ENCODE measurements at places on chromosomes 4 and X. TPM values are rescaled to one million over a fixed set of nuclear protein-coding genes. Genes with fewer than 3 reads are reported as not detected.

Gene S100P
- total RNA-seq, result 85.0 TPM

- H3K36me3 ChIP-seq, result no peaks in the 10 kb centered on the region
- no peak for DNase-seq
- no peaks in the 10 kb centered on the region for H3K27me3 ChIP-seq
- peak overlapping the region; percentile 0 for H3K27ac ChIP-seq
These were observed 118.9 kb upstream of the USP9X start for GRCh38 chrX:40966213-40966820.

- no peaks in the 10 kb centered on the region for H3K4me1 ChIP-seq
- no peak overlapping the region for H3K4me3 ChIP-seq
- DNase-seq, result peak; percentile 85
- H3K36me3 ChIP-seq, result no peaks in the 10 kb centered on the region
- H3K27ac ChIP-seq, result no peak overlapping the region
- no peaks in the 10 kb centered on the region for H3K27me3 ChIP-seq
These were observed 1.9 kb downstream of the BCORL1 start for GRCh38 chrX:129984111-129984958.

- H3K27ac ChIP-seq, result no peak overlapping the region
- no peak for DNase-seq
- peaks cover 64% of the 10 kb centered on the region for H3K36me3 ChIP-seq
- no peaks in the 10 kb centered on the region for H3K27me3 ChIP-seq
- no peak overlapping the region for H3K4me3 ChIP-seq
These were observed 5.0 kb downstream of the PQBP1 start for GRCh38 chrX:48902776-48903175.

- H3K4me3 ChIP-seq, result no peak overlapping the region
- no peaks in the 10 kb centered on the region for H3K36me3 ChIP-seq
- no peaks in the 10 kb centered on the region for H3K4me1 ChIP-seq
These were observed 15.6 kb upstream of the FAM47E start for GRCh38 chr4:76235915-76236314.

GRCh38 chr4:113837397-113837796, 75.9 kb upstream of the CAMK2D start:
- no peaks in the 10 kb centered on the region for H3K27me3 ChIP-seq
- no peak for DNase-seq
- peaks cover 20% of the 10 kb centered on the region for H3K4me1 ChIP-seq
- H3K27ac ChIP-seq, result no peak overlapping the region
- no peaks in the 10 kb centered on the region for H3K36me3 ChIP-seq

Gene FAAH2
- 5.0 TPM for total RNA-seq

DNA sequence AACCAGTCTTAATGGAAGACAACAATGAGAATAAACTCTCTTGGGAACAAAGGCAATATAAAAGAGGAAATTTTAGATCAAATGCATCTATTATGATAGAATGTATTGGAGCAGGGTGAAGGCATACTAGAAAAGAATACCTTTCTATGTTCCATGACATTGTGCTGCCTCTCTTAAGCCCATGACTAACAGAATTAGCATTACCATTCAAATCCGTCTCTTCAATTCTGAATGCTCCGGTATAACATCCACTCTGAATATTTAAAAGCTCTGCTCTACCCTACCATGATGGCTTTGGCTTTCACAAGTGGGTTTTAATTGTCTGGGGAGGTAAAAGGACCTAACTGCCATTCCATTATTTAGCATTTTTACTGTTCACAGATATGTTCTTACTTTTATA, 1878.4 kb downstream of the ARAP2 start:
- H3K4me3 ChIP-seq, result no peak overlapping the region
- no peaks in the 10 kb centered on the region for H3K36me3 ChIP-seq
- no peak for DNase-seq

GRCh38 chr4:150694438-150694837, 112.5 kb downstream of the MAB21L2 start:
- H3K27ac ChIP-seq, result no peak overlapping the region
- DNase-seq, result no peak
- no peaks in the 10 kb centered on the region for H3K27me3 ChIP-seq
- H3K4me3 ChIP-seq, result no peak overlapping the region
- no peaks in the 10 kb centered on the region for H3K36me3 ChIP-seq

Gene CD38
- 38.4 TPM for total RNA-seq

DNA sequence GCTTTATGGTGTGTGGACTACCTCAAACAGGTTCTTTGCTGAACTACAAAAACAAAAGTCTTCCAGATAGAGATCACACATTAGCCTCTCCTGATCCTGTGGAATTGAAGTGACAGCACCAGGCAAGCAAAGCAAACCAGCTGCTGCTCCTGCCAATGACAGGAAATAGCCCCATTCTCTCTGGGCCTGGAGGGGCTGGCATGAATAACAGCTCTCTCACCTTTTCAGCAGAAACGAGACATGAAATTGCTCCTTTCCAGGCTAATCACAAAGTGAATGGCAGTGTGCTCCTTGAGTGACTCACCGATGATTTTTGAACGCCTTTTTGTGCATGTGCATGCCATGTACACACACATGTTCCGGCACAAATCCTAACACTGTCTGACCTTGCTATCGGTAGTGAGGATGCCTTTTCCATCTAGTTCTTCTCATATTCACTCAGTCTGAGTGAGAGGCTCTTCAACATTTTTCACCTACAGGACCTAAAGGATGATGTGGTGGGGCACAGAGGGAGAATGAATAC, 24.4 kb downstream of the MFAP3L start:
- no peak for DNase-seq
- no peaks in the 10 kb centered on the region for H3K36me3 ChIP-seq
- no peaks in the 10 kb centered on the region for H3K4me1 ChIP-seq
- H3K27ac ChIP-seq, result no peak overlapping the region
- no peak overlapping the region for H3K4me3 ChIP-seq
- H3K27me3 ChIP-seq, result no peaks in the 10 kb centered on the region

GRCh38 chrX:44025555-44025954, 52.4 kb upstream of the NDP start:
- no peak overlapping the region for H3K27ac ChIP-seq
- H3K27me3 ChIP-seq, result peaks cover 5% of the 10 kb centered on the region
- no peaks in the 10 kb centered on the region for H3K36me3 ChIP-seq

DNA sequence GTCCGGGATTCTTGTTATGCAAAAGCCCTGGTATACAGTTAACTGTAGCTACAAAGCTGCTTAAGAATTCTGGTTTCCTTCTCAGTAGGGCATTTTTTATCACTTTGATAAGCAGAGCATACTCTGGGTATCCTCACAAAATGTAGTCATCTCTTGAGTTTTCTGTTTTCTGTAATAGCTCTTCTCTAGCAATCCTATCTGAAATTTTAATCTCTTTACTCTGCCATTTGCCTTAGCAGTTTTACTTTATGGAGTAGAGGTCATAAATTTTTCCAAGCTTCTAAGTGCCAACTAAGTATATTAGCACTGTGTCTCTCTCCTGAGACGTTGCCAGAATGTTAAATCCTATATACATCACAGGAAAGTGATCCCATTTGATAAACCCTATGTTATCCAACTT, 28.0 kb upstream of the BANK1 start:
- no peaks in the 10 kb centered on the region for H3K27me3 ChIP-seq
- DNase-seq, result no peak
- H3K36me3 ChIP-seq, result no peaks in the 10 kb centered on the region
- H3K4me1 ChIP-seq, result no peaks in the 10 kb centered on the region
- no peak overlapping the region for H3K27ac ChIP-seq
- no peak overlapping the region for H3K4me3 ChIP-seq

Gene SLC25A43
- total RNA-seq, result 16.6 TPM

Gene LAP3
- total RNA-seq, result 128 TPM

GRCh38 chr4:156976147-156976546, 4.5 kb upstream of the PDGFC start:
- no peaks in the 10 kb centered on the region for H3K36me3 ChIP-seq
- H3K27ac ChIP-seq, result no peak overlapping the region
- peaks cover 10% of the 10 kb centered on the region for H3K27me3 ChIP-seq
- no peak for DNase-seq
- H3K4me3 ChIP-seq, result no peak overlapping the region

DNA sequence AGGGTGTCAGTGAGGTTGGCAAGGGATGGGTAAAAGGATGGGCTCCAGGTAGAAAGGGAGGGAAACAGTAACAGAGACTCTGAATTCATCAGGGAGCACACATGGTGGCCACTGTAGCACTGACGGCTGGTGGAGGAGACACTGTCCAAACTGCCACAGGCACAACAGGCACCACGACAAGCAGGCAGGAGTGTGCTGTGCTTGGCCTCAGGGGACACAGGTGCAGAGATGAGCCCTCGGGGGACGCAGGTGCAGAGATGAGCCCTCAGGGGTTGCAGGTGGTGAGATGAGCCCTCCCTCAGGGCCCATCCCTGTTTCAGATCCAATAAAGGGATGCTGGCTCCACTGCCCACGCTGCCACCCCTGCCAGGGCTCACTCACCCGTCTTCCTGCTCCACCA, 7.6 kb downstream of the PDE6B start:
- H3K27me3 ChIP-seq, result peaks cover 58% of the 10 kb centered on the region
- H3K27ac ChIP-seq, result no peak overlapping the region
- DNase-seq, result no peak
- H3K4me1 ChIP-seq, result no peaks in the 10 kb centered on the region
- no peak overlapping the region for H3K4me3 ChIP-seq

DNA sequence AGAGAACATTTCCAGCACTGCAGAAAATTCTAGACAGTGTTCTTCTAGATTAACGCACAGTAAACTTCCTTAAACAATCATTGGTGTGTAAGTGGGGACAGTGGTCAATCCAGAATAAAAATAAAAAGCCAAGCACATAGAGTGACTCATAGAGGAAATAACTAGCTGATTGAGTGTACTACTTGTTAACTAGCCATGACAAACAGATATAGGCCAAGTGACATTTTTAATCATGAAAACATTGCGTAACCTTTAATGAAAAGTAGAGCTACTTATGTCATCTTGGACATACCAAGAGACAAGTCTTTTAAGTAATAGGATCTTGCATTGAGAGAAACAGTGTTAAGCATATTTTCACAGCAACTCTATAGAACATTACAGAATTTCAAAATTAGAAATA, 233.9 kb upstream of the MAB21L2 start:
- no peaks in the 10 kb centered on the region for H3K36me3 ChIP-seq
- no peak for DNase-seq
- H3K4me1 ChIP-seq, result no peaks in the 10 kb centered on the region
- no peaks in the 10 kb centered on the region for H3K27me3 ChIP-seq
- no peak overlapping the region for H3K27ac ChIP-seq

- H3K4me3 ChIP-seq, result no peak overlapping the region
- DNase-seq, result no peak
- no peak overlapping the region for H3K27ac ChIP-seq
These were observed 50.1 kb upstream of the CDKN2AIP start for GRCh38 chr4:183394166-183394951.

- H3K36me3 ChIP-seq, result no peaks in the 10 kb centered on the region
- no peaks in the 10 kb centered on the region for H3K4me1 ChIP-seq
- H3K27me3 ChIP-seq, result no peaks in the 10 kb centered on the region
- H3K27ac ChIP-seq, result no peak overlapping the region
- DNase-seq, result no peak
These were observed 217.0 kb downstream of the GUCY2F start for GRCh38 chrX:109264878-109265277.

- H3K4me3 ChIP-seq, result no peak overlapping the region
- no peaks in the 10 kb centered on the region for H3K4me1 ChIP-seq
- no peak for DNase-seq
- no peak overlapping the region for H3K27ac ChIP-seq
- no peaks in the 10 kb centered on the region for H3K36me3 ChIP-seq
These were observed 347.1 kb downstream of the GBA3 start for GRCh38 chr4:23039818-23040217.

GRCh38 chr4:55980725-55981124, 32.0 kb downstream of the CEP135 start:
- no peaks in the 10 kb centered on the region for H3K36me3 ChIP-seq
- DNase-seq, result no peak
- H3K4me1 ChIP-seq, result no peaks in the 10 kb centered on the region

DNA sequence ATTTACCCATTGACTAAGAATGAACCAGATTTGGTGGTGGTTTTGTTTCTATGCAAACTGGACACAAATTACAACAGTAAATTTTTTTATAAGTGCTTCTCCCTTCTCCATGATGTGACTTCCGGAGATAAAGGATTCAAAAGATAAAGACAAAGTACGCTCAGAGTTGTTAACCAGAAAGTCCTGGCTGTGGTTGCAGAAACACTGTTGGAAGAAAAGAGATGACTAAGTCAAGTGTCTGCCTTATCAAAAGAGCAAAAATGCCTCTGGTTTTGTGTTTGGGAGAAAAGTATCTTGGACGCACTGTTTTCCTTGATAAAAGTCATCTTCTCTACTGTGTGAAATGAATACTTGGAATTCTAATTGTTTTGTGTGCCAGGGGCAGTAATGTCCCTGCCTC, 213.4 kb downstream of the GC start:
- H3K4me3 ChIP-seq, result no peak overlapping the region
- H3K27ac ChIP-seq, result no peak overlapping the region
- H3K36me3 ChIP-seq, result no peaks in the 10 kb centered on the region
- no peaks in the 10 kb centered on the region for H3K27me3 ChIP-seq
- no peaks in the 10 kb centered on the region for H3K4me1 ChIP-seq
- DNase-seq, result no peak

Gene CT83
- not detected for total RNA-seq

- no peak for DNase-seq
- no peaks in the 10 kb centered on the region for H3K27me3 ChIP-seq
- H3K4me1 ChIP-seq, result no peaks in the 10 kb centered on the region
- no peak overlapping the region for H3K27ac ChIP-seq
- peaks cover 14% of the 10 kb centered on the region for H3K36me3 ChIP-seq
These were observed 70.2 kb downstream of the CLDN22 start for GRCh38 chr4:183249854-183250253.

- no peak overlapping the region for H3K4me3 ChIP-seq
- H3K27ac ChIP-seq, result no peak overlapping the region
- peaks cover 43% of the 10 kb centered on the region for H3K4me1 ChIP-seq
- H3K27me3 ChIP-seq, result no peaks in the 10 kb centered on the region
These were observed 69.1 kb downstream of the FBXL5 start for GRCh38 chr4:15586066-15586465.

Gene CT47B1
- not detected for total RNA-seq

GRCh38 chr4:23931489-23931830, 41.6 kb upstream of the PPARGC1A start:
- no peaks in the 10 kb centered on the region for H3K36me3 ChIP-seq
- no peak for DNase-seq

DNA sequence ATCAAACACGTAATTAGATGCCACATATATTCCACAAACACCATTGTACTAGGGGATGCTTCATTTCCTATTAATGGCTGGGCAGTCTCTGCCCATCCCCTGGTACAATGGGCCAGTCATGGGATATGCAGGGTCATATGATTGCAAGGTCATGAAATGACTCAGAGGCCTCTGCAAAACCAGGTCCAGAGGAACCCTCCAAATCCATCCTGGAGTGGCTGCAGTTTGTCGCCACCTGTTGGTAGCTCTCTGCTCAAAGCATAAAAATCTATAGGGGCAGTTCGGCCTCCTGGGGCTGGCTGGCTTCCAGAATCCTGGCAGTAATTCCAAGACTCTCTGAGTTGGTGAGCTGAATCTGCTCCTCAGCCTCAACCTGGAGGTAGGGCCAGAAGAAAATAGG, 22.9 kb upstream of the PUDP start:
- no peak overlapping the region for H3K27ac ChIP-seq
- no peaks in the 10 kb centered on the region for H3K4me1 ChIP-seq
- no peak for DNase-seq
- H3K4me3 ChIP-seq, result no peak overlapping the region

- no peaks in the 10 kb centered on the region for H3K36me3 ChIP-seq
- H3K4me3 ChIP-seq, result no peak overlapping the region
- no peak overlapping the region for H3K27ac ChIP-seq
These were observed 15.0 kb upstream of the STARD8 start for GRCh38 chrX:68632491-68632890.
